CMK (cell line): ENCODE measurements at places on chromosomes 13 and 19.

GRCh38 chr19:3585301-3586126 is at the start of gene GIPC3:
Gene GIPC3, plus strand, starts transcription at chr19:3585478. Its CDS starts 120 bp downstream, at chr19:3585598.
- DNase-seq = no peak

DNA sequence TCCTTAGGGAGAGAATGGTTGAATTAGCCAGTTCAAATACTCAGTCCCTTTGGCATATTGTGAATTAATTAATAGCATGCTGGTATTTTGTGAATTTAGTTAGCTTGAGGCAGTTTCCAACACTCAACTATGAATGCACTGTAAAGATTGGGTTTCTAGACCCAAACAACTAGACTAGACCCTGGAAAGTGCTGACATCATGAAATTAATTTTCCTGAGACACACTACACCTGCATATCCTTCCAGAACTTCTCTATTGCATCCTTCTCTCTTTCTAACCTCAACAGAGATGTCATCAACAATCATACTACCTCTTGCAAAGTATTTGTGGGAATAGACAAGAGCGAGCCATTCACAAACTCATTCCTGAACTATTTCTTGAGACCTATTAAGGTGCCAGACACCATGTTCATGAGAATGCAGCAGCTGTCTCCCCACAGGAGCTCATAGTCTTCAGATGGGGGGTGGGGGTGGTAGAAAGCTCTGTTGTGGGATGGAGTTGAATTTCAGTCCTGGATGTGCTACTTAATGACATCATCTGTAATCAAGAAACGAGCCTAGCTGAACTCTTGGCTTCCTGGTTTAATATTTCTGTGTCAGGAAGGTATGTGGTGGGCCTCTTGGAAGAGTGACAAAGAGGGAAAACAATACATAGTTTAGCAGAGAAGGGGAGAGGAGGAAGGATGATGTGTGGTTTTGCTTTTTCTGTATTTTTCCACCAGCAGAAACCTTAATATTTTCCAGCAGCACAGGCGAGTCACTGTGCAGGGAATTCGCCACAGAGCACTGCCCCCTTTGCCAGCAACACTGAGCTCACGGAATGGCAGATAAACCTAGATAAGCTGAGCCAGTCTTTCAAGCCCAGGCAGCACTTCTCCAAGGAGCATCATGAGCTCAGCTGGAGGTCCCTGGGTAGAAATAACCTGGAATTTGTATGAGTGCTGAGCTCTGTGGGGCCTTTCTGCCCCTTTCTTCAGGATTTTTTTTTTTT is 53.1 kb upstream of the CYSLTR2 start:
- no peak for DNase-seq

DNA sequence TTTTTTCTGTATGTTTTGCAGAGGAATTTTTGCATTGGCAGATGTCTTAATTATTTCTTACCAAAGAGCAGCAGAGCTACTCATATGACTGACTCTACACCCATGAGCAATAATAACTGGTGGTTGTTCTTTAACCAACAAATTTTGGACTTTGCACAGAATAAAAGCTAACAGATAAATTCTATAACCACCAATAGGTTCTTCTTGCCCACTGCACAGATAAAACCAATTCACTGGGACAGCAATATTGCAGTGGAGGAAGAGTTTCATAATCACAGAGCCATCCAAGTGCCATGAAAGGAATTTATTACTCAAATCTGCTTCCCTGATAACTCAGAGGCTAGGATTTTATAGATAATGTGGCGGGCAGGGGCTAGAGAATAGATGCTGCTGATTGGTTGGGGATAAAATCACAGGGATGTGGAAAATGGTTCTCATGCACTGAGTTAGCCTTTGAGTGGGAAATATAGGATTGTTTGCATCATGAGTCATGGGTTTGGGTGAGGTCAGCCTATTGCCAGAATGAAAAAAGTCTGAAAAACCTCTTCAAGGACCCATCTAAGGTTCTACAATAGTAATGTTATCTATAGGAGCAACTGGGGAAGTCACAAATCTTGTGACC is 104.3 kb upstream of the PCDH17 start:
- no peak for DNase-seq

GRCh38 chr19:19107654-19108053 is 30.6 kb downstream of the TMEM161A start:
- DNase-seq = no peak
